ENCODE measurements at places on chromosomes 5 and 9.

DNA sequence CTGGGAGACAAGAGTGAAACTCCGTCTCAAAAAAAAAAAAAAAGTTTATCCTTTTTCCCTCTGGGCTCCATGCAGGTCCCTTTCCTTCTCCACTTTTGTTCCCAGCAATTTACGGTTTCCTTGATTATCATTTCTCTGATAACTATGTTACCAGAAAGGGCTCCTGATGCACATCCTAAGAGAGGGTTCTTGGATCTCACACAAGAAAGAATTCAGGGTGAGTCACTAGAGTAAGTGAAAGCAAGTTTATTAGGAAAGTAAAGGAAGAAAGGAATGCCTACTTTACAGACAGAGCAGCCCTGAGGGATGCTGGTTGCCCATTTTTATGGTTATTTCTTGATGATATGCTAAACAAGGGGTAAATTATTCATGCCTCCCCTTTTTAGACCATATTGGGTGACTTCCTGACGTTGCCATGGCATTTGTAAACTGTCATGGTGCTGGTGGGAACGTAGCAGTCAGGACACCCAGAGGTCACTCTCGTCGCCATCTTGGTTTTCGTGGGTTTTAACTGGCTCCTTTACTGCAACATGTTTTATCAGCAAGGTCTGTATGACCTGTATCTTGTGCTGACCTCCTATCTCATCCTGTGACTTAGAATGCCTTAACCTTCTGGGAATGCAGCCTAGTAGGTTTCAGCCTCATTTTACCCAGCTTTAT is 13.5 kb upstream of the MELK start:
- DNase-seq, result peak; percentile 59

DNA sequence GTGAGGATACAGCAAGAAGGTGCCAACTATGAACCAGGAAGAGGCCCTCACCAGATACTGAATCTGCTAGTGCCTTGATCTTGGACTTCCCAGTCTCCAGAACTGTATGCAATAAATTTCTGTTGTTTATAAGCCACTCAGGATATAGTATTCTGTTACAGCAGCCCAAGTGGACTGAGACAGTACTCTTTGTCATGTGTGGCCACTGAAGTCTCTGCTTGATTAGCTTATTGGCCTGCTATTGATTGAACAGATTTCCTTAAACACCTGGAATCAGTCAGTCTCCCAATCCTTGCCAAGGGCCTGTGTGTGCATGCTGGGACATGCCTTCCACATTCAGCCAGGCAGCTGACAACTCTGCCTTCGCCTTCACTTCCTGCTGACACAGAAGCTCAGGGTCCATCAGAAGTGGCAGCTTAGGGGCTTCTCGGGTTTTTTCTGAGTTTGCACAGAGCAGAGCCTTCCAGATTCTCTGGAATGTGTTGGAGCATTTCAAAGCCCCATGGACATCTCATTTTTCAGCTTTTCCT is 13.7 kb upstream of the ROR2 start:
- no peak for DNase-seq

GRCh38 chr9:37954581-37954981 is 50.7 kb upstream of the SLC25A51 start:
- no peak for DNase-seq

DNA sequence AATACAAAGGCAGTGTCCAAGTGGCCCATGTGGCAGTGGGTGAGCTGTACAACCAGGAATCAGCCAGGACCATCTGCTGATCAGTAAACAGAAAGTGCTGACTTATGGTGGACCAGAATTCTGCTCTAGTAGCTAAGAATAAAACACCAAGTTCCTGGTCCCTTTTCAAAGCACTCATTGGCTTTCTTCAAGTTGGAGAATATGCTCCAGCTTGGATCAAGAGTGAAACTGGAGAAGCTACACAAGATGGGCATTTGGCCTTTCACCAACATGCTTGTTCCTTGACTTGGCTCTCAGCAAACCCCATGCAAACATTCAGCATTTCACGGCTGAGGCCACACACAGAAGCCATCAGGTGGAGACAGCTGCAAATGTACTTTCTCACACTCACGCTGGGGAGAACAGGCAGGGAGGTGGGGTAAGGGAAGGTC is 32.1 kb downstream of the MARCHF3 start:
- DNase-seq, result no peak

- no peak for DNase-seq
Measured at GRCh38 chr9:136303825-136304416, at the start of gene CCDC187. Gene CCDC187 (minus strand): TSS chr9:136304094. CDS start chr9:136303830, 264 bp downstream.

- DNase-seq, result no peak
Measured at GRCh38 chr9:121563881-121564460, 64.3 kb upstream of the GGTA1 start.

GRCh38 chr9:134340475-134341160 is 14.4 kb downstream of the RXRA start:
- DNase-seq, result no peak

DNA sequence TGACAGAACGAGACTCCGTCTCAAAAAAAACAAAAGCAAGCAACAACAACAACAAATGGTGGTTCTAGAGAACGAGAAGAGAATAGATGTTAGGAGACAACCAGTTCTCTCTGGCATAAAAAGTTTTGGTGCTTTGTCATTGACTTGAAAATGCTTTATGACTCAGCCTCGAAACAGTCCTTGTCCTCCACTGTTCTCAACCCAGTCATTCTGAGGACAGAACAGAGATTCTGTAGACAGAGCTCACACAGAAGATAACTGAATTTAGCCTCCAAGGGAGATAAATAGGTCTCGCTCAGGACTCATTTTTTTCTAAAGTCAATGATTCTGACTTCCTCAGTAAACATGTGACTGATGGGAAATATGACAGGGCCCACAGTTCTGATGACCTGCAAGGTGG is 76.0 kb upstream of the FSTL4 start:
- no peak for DNase-seq

GRCh38 chr9:95903398-95903797 is 27.9 kb downstream of the ERCC6L2 start:
- no peak for DNase-seq

DNA sequence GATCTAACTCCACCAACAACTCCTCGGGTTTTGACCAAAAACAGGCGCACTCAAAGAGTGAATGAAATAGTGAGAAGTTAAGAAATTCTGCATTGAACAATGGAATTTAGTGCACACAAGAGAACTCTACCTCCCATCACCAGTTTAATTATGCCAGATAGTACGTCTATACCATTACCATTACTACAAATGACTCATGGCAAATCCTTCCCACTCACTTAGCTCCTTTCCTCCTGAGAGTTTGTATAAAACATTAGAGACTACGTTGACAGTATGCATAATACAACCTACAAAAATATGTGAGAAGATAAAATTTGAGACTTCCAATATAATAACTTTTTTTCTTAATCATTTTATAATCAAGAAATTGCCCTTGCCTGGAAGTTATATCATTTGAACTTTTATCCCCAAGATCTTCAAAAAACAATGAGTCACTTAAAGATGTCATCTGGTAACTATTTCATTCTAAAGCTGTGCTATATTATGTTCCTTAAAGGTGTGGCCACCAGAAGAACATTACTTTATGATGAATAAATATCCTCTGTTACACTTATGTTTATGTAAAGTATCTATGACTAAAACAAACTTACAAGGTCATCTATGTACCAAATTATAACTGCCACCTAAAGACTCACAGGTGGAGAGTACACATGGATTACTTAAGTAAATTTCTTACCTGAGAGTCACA is 297.9 kb upstream of the PTGER4 start:
- DNase-seq, result no peak

GRCh38 chr9:35274993-35275392 is 113.2 kb downstream of the UNC13B start:
- DNase-seq, result no peak

GRCh38 chr5:2166979-2167377 is 284.3 kb upstream of the IRX4 start:
- no peak for DNase-seq

DNA sequence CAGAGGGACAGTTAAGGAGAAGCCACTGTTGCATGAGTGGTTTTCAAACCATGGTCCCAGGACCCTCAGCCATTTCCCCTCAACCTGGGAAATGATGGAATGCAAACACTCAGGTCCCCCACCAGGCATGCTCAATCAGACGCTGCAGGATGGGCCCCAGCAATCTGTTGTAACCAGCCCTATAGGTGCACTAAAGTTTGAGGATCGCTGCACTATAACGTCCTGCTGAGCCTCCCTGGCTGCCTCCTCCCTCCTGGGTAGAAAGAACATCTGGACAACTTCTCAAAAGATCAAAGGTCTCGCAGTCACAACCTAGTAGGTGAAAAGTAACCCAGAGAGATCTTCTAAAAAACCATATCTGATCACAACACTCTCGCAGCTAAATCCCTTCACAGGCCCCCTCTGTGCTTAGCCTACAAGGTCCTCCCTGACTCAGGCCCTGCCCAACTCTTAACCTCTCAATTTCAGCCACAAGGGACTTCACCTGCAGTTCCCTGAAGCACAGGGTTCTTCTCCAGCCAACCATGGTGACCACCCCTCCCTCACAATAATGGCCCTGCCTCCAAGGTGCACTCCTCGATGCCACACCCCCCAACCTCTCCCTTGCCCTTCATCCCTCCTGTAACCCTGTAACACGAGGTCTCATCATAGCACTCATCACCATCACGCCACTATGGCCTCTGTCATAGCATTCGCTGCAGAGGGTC is 3.5 kb downstream of the SHB start:
- no peak for DNase-seq

- DNase-seq, result no peak
Measured at GRCh38 chr5:82384034-82384750, 106.0 kb upstream of the RPS23 start.

DNA sequence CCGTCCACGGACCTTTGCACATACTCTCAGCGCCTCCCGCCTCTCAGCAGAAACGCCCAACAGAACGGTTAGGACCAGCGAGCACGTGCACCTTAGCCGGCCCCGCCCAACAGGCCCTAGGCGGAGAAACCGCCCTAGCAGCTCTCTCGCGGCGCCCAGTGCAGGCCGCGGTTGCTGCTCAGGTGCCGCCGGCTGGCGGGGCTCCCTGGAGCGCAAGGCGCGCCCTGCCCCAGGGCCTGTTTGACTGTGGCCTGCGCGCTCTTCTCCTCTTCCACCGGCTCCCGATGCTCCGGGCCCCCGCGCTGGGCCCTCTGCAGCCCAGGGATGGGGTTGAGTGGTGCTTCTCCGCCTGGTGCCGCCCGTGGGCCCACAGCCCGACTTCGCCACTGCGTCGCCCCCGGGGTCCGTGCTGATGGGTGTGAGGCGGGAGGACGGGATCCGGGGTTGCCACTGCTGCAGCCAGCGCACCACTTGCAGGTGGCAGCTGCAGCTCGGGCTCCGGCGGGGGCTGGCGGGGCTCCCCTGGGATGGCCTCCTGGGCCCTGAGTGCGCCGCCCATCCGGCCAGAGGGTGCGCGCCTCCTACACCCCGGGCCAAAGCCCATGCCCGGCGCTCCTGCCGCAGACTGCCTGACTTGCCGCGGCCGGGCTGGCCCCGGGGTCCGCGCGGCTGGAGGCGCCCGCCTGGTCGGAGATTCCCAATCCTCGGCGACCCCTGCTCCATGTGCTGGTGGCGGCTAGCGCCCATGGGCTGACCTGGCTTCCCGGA is 1889.4 kb upstream of the CDH9 start:
- no peak for DNase-seq

DNA sequence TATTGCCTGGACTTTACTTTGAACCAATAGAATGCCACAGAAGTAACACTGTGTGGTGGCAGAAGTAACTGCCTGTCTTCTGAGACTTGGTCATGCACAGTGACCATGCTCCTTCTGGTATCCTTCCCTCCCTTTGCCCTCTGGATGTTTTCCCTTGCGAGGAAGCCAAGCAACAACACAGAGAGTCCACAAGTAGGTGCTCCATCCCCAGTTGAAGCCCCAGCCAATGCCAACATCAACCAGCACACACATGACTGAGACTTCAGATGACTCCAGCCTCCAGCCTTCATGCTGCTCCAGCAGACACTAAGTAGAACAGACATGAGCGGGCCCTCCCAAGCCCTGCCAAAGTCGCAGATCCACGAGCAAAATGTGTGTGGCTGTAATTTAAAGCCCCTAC is 129.6 kb downstream of the EPB41L4A start:
- DNase-seq, result peak; percentile 33
